Left kidney (tissue), 8 donors: ENCODE measurements at places on chromosomes 3 and 15.

- no peak for DNase-seq
These were observed 61.9 kb downstream of the SCAPER start for GRCh38 chr15:76843269-76843668.

DNA sequence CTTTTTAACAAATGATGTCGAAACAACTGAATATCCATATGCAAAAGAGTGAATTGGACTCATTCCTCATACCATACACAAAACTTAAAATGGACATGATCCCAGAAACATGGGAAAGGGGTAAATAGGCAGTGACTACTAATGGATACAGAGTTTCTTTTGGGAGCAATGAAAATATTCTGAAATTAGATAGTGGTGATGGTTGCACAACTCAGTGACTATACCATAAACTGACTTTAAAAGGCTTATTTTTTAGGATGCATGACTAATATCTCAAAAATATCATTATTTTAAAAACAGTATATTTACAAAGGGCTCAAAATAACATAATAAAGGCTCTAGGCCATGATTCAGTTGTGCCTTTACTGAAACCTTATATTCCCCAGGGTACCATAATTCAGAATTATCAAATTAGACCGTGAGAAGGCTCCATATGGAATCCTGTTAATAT lies 16.3 kb upstream of the ATP13A3 start:
- DNase-seq: no peak

- DNase-seq: no peak
These were observed 147.3 kb upstream of the TRIM42 start for GRCh38 chr3:140530603-140531002.

GRCh38 chr3:159499031-159499793 lies 489.4 kb upstream of the IL12A start:
- DNase-seq: no peak

DNA sequence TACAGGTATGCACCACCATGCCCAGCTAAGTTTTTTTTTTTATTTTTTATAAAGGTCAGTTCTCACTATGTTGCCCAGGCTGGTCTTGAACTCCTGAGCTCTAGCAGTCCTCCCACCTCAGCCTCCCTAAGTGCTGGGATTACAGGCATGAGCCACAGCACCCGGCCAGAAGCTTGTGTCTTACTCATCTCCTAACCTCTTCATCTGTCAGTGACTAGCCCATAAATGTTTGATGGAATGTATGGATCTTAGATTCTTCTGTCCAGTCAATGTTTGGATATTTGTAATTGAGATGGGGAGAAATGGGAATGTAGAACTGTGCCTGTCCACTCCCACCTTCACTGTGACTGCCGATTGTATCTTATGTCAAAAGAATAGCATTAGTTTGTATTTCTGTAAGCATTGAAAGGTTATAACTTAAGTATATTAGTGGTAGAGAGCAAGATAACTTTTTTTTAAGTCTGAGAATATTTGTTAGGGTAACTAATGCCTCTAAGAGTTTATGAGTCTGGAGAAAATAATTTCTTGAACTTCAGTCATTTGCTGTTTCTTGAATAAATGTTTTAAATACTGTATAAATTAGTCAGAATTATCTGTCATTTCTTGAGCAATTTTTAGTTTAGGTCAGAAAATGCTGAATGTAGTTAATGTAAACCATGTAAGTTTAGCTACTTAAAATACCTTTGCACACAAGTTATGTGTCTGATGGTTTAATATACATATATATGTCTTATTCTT lies 215.3 kb upstream of the CGNL1 start:
- DNase-seq: no peak

DNA sequence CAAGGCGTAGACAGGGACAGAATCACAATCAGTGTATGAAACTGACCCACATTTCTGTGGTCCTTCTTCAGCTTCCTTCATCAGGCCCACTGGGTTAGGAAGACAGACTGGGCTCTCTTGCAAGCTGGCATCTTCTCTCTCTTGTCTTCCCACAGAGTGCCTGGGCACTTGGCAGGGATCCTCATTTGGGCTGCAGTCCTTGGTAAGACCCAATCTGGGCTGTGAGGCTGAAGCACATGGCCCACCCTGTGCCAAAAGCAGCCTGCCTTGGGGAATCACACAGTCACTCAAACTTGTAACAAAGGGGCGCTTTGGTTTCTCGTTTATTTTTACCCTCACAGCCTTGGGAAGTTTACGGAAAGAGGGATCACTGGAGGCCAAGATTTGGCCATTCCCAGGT lies 8.2 kb upstream of the EPHB3 start:
- DNase-seq: no peak

- DNase-seq: no peak
These were observed 165.4 kb downstream of the TJP1 start for GRCh38 chr15:29656636-29657475.

- DNase-seq: no peak
These were observed 25.6 kb upstream of the EIF4A2 start for GRCh38 chr3:186757686-186758220.

DNA sequence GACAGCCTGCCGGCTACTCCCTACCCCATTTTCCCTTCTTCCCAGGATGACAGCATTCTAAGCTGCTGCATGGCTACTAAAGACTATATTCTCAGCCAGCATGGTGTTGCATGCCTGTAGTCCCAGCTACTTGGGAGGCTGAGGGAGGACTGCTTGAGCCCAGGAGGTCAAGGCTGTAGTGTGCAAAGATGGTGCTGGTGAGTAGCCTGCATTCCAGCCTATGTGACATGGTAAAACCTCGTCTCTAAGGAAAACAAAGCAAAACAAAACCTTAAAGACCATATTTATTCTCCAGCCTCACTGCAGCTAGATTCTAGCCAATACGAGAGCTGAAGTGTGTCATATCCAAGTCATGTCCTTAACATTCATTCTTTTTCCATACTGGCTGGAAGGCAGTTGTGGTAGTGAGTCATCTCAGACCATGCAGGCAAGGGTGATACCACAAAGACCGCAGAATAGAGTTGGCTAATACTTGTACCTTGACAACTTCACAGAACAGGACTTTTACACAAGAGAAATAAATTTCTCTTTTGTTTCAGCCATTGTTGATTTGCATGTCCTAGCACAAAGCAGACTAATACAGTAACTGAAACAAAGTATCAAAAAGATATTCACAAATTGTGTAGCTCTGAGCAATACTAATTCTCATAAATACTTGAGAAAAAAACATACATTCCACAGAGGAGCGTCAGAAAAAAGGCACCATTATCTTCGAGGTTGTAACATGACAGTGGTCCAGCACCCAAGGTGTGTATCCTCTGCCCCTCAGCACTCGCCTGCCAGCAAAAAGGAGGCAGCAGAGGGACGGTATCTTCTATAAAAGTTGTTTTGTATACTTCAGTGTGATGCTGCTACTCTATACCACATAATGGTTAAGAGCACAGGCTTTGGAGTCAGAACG lies 14.8 kb downstream of the PBRM1 start:
- no peak for DNase-seq

- DNase-seq: no peak
These were observed 1.7 kb downstream of the CNOT10 start for GRCh38 chr3:32686713-32687112.

- DNase-seq: no peak
These were observed 8.1 kb upstream of the APOD start for GRCh38 chr3:195591852-195592251.

- no peak for DNase-seq
These were observed 292.8 kb upstream of the ZNF717 start for GRCh38 chr3:76078101-76078500.

GRCh38 chr3:102526865-102527264 lies 92.0 kb downstream of the ZPLD1 start:
- DNase-seq: no peak

GRCh38 chr3:113952921-113953320 lies 5.1 kb downstream of the ZDHHC23 start:
- DNase-seq: no peak

DNA sequence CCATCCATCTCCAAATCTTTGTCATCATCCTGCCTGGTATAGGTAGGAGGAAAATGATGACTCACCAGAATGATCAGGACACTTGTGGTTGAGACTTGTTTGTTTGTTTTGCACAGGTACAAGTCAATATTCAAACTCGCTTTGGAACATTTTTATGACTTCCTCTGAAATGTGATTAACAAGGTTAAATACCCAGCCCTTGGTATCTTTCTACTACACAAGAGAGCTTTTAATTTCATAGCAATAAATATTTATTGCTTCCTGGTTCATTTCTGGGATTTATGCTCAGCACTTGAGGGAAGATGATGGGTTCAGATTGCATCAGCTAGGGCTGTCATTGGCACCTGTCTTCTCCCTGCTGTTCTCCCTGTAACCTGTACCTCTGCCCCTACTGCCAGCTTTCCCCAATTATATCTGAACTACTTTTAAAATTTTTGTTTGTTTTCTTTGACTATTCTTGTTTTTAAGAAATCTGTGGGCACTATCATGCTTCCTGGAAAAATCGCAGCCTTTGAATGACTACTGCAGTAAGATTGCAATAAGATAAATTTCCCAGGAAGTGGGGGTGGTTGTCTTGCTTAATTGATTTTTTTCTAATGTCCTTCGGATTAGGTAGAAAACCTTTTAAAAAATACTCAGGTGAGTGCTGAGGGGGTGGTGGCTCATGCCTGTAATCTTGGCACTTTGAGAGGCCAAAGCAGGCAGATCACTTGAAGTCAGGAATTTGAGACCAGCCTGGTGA lies 24.3 kb upstream of the GCNT3 start:
- DNase-seq: no peak

GRCh38 chr3:138642927-138643253 lies 34.3 kb downstream of the FAIM start:
- no peak for DNase-seq

GRCh38 chr3:193052354-193053045 lies 134.8 kb upstream of the MB21D2 start:
- no peak for DNase-seq

DNA sequence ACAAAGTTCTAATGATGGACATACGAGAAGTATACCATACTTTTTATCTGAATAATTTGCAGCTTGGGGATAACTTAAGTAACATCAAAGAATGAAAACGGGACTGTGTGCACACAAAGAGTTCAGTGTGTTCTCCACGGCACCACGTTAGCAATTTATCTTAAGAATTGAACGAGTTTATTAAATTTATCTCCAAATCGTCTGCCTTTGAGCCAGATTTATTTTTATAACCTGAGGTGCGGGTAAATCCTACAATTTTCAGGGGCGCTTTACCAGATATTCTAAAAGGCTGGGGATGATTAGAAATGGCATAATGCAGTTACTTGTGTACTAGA lies 3.5 kb downstream of the CHD2 start:
- no peak for DNase-seq

- DNase-seq: no peak
These were observed 41.5 kb upstream of the RAB6B start for GRCh38 chr3:133937061-133937686.

GRCh38 chr3:81638480-81638879 lies 123.0 kb downstream of the GBE1 start:
- DNase-seq: no peak

DNA sequence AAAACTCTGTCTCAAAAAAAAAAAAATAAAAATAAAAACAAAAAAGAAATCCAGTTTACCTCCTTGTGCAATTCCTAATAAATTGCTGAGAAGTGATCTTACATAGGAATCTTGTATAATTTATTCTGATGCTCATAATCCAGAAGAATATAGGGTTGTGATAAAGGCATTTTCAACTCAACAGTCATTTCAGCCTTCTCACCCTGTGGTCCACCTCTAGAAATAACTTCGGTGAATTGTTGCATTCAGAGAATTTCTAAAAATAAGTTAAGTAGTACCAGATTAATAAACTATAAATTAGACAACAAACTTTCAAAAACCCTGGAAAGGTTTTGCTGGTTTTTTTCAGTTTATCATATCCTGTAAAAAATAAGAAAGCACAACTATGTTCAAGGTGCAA lies 20.2 kb downstream of the RAF1 start:
- DNase-seq: no peak

- no peak for DNase-seq
These were observed 142.9 kb downstream of the LRRK1 start for GRCh38 chr15:101062063-101062462.

DNA sequence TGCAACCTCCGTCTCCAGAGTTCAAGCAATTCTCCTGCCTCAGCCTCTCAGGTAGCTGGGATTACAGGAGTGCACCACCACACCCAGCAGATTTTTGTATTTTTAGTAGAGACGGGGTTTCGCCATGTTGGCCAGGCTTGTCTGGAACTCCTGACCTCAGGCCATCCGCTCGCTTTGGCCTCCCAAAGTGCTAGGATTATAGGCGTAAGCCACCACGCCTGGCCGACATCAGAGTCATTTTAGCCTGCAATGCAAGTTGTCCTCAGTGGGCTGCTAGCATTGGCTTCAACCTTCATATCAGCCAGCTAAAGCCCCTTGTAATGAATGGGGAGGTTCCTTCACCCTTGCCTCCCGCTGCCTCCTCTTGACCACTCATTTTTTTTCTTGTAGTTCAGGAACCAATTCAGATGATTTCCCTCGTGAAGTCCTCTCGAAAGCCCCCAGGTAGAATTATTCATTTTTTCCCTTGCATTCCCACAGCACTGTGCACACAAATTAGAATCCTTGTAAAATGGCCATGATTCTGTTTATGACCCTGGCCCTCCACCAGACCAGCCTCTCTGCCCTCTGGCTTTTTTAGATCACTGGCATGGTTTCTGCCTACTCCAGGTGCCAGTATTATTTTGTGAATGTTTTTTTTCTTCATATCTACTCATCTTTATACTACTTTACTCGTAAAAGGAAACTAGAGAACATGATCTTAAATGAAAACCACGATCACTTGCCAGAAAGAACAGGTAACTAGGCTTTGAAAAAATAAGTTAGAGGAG lies 29.1 kb downstream of the FLNB start:
- DNase-seq: no peak

DNA sequence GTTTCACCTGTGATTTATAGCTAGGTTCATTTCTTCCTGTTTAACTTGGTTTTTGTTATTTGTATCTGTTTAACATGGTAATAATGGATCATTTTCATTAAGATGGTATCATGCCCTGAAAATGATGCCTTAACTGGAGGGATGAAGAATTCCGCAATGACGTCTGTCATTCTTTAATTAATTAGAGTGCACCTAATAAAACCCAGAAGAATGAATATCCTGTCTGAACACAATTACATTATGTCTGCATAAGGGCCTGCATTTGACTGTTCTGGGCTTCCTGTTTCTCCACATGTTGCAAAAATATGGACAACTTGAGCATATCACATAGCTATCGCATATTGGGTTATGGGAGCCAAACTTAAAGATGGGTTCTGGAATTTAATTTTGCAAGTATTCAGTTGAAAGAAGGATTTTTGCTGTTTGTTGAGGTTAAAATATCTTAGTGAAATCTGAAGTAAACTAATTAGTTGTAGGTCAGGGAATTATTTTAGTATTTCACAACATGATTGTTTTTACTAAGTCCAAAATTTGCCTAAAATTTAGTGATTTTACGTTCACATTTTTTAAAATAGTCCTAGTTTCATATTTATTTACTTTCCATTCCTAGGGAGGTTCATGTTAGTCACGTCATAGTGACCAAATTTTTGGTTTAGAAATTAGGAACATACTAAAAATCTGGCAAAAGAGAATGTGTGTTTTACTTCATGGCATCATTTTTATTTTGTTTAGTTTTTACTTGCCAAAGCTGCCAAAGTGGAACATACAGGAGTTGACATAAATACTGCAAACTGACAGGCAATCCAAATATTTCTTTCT lies 321.0 kb upstream of the TGFBR2 start:
- no peak for DNase-seq

GRCh38 chr15:85564686-85565085 lies 184.3 kb downstream of the AKAP13 start:
- DNase-seq: no peak
